ENCODE measurements at places on chromosomes 7 and 10.
A peak's percentile ranks its signal among the peaks of the same experiment; 100 is the strongest.

DNA sequence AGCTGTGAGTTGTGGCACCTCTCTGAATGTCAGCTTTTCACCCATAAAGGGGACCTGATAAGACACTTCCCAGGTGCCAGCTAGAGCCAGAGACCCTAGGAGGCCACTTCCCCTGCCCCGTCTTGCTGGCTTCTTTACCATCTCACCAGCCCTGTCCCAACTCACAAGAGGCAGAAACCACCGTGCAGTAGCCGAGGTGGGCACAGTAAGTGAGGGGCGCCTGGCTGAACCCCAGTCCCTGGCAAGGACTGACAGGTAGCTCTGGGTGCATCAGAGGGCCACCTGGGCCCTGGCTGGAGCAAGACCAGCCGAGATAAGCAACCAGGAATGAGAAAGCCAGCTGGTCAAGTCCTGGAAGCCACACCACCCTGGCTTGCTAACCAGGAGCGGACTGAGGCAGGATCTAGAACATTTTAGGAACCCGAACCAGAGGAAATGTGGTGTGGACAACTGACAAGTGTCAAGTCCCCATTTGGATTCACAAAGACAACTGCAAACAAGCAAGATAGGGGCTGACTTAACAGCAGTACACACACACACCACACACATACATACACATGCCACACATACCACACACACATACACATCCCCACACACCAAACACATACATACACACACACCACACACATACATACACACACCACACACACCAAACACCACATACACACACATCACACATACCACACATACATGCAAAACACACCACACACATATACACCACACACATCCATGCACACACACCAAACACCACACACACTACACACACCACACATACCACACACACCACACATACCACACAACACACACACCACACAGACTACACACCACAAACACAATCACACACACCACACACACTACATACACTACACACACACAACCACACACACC lies 20.8 kb downstream of the OGDHL start:
- DNase-seq = no peak

- DNase-seq = no peak
Observed at GRCh38 chr7:117502331-117502730, 22.5 kb downstream of the CFTR start.

- DNase-seq = no peak
Observed at GRCh38 chr10:78759456-78760120, 309.2 kb upstream of the ZMIZ1 start.

DNA sequence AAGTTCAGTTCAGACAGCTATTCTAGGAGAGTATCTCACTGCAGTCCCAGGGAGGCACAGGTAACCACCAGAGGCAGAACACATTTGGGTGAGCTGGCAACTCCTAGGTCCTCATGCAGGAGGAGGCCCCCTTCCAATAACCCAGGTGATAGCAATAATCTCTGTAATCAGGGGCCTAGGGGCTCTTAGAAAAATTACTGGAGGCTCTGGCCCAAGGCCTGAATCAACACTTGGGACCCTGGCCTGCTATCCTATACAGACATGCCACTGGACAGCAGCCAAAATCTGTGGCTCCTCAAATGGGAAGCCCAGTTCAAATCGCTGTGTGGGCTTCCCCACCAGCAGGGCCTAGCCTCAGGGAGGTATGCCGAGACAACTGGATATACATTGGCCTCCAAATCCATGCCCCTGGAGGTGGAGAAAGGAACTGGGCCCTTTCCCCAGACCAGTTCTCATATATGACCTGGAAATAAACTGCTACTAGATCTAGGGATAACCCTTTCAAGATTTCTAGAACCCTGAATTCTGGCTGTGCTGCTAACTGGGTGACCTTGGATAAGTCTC lies 1.6 kb downstream of the AVPI1 start:
- DNase-seq = no peak

- no peak for DNase-seq
Observed at GRCh38 chr7:155468785-155469148, 10.8 kb downstream of the EN2 start.

GRCh38 chr10:35140727-35141126 lies 14.1 kb downstream of the CREM start:
- DNase-seq = no peak

GRCh38 chr7:47340517-47340916 lies 241.4 kb downstream of the TNS3 start:
- no peak for DNase-seq

GRCh38 chr10:90598513-90598912 lies 259.3 kb downstream of the HTR7 start:
- DNase-seq = no peak

DNA sequence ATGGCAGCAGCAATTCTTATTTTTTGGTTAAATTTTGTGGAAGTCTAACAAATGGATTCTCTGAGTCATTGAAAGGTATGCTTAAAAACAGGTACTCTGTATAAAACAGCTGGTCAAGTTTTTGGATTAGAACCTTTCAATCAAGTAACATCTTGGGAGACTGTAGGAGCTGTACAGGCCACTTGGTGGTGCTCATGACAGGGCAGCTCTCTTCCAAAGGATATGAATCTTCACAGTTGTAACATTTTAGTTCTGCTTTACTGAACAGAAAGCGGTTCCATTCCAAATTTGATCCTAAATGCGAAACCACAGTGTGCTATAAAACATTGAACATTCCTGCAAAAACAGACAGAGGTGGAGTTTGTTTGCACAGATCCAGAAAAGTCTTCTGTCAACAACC lies 44.5 kb upstream of the AGR3 start:
- DNase-seq = peak; percentile 47

DNA sequence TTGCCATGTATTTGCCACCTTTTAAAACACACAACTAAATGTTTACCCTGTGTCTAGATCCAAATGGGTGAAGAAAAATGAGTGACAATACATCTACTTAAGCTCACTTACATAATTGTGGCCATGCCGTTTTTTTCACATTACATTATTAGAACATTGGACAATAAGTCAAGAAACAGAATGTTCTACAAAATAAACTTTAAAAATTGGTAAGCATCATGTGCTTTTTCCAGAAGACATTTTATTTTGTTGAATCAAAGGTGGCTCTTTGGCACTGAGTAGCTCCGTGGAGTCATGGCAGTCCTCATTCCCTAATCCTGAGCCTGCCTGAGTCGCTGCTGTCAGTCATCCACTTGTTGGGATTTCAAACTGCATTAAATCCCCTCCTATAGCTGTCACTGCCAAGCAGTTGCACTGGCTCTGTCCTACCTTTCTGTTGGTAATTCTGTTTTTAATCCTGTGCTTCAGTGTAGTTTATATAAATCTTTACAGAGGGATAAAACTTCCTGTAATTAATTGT lies 32.3 kb downstream of the CAV1 start:
- no peak for DNase-seq

DNA sequence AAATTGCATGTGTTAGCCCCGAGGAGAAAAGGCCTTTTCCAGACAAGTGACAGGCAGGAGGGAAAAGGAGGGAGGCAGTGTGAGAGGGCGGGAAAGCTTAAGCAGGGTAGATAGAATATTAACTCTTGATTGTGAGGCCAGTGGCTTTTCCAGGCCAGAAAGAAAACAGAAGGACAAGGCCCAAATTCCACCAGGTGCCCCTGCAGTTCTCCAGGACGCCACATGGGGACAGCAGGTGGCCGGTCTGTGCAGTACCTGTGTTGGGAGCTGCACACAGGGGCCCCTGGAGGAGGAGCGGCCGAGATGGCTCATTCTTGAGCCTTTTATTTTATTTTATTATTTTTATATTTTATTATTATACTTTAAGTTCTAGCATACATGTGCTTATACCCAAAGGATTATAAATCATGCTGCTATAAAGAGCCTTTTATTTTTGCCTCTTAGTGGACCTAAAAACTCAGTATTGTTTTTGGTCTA lies 141.3 kb upstream of the KLF14 start:
- no peak for DNase-seq

GRCh38 chr10:50993771-50994251 lies 80.5 kb upstream of the PRKG1 start:
- no peak for DNase-seq

GRCh38 chr10:29377333-29377961 lies 88.6 kb downstream of the LYZL1 start:
- DNase-seq = no peak

DNA sequence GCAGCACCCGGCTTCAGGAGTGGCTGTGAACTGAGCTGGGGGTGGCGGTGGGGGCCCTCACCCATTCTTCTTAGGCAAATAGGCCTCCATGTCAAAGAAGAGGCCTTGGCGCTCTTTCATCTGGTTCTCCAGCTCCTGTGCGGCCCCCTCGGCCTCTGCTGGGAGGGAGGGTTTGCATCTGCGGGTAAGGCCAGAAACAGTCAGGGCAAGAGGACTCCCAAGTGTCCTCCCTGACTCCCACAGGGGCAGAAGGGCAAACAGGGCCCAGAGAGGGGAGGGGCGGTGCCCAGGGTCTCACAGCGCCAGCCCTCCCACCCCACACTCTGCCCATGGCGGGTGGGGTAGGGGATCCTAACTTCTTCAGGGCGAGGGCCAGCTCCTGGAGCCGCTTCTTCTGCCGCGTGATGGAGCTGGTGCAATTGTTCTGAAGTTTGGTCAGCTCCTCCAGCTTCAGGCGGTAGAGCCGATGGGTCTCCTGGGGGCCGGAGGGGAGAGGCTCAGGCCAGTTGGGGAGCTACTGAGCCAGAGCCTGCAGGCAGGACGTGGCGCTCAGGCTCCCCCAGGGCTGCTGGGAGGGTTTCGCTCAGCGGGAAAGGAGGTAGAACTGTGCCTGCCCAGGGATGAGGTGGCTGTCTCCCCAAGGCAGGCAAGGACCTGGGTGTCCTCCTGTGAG lies 2.2 kb downstream of the TMEM120A start:
- no peak for DNase-seq

DNA sequence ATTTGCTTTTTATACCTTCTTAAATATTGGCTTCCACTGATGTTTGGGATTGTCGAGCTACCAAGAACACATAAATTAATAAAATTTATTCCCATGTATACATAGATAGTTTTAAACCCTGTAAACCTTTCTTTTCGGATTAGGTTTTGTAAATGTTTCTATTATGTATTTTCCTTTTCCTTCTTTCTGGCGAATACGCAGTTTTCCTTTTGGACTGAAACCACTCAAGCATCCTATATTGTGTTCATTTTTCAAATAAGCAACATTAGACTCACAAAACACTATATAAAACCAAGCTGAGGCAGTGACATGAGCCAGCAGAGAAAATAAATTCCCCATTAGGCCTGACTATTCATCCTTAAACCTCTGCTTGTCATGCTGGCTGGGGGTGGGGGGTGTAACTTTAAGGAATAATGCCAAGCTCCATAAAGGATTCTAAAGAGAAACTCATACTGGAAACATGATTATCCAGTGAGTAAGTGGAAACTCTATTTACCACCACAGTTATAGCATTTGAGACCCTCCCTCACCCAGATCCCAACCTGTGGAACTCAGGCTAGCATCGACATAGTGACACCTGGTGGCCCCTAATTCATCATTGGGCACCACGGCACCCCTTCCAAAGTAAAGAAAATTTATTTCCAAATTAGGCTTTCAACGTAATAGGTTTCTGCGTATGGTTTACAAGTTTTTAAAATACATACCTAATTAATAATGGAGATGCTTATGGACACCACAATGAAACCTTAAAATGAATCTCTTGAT lies 86.5 kb upstream of the CELF2 start:
- DNase-seq = no peak

- DNase-seq = no peak
Observed at GRCh38 chr7:85567983-85568382, 381.1 kb upstream of the SEMA3D start.

- DNase-seq = no peak
Observed at GRCh38 chr10:68118657-68119056, 9.4 kb downstream of the MYPN start.

DNA sequence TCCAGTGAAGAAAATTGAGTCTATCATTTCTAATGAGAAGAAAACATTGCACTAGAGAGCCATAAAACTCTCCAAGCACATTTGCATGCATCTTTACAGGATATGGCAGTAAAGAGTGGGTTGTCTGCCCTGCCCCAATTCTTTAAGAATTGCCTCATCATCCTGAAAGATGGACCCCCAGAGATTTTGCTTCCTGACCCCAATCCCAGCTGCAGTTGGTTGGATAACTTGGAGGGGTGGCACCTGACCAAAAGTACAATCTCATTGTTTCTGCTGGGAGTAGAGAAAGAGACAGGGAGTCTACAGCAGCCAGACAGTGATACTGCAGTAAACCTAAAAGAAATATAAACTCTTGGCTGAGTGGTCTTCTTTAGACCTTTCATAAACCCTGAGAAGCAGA lies 49.1 kb upstream of the ADCY1 start:
- peak; percentile 14 for DNase-seq

DNA sequence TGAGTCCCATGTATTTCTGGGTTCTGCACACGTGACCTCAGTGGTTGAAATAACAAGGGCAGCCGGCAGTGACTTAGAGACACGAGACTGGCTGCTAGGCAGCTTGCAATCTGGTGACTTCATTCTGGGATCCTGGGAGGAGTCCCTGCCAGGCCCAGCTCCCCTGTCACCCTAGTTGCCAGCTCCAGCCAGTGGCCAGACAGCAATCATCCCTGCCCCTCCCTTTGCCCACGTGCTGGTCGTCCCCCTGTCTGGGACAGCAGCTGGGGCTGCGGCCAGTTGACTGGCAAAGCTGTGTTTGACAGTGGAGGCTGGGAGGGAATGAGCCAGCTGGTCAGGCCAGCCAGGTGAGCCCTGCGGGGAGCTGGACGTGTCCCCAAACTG lies 30.0 kb downstream of the ADGRA1 start:
- DNase-seq = no peak

DNA sequence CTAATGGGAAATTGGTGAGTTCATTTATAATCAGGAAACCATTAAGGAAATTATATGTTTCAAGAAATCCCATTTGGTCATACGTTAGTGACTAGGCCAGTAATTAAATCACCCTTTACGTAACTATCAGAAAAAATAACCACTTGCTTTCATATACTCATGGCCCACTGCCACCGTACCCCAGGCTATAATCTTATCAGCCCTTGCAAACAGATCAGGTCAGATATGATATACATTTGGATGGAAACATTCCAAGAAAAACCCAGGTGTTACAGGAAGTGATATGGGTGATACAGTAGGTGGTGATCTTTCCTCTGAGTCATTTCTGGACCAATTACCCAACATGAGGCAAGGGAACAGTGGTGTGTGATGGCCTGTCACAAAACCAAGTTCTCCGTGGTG lies 481.0 kb upstream of the SEMA3A start:
- DNase-seq = no peak

- DNase-seq = no peak
Observed at GRCh38 chr10:127911218-127911866, 4.4 kb downstream of the PTPRE start.

Data from tibial nerve (tissue), 4 donors.